Hypothalamus (tissue), 51 donors: ENCODE measurements at places on chromosomes 7 and 10.

- no peak for DNase-seq
Measured at GRCh38 chr7:157727964-157728615, 391.3 kb downstream of the DNAJB6 start.

DNA sequence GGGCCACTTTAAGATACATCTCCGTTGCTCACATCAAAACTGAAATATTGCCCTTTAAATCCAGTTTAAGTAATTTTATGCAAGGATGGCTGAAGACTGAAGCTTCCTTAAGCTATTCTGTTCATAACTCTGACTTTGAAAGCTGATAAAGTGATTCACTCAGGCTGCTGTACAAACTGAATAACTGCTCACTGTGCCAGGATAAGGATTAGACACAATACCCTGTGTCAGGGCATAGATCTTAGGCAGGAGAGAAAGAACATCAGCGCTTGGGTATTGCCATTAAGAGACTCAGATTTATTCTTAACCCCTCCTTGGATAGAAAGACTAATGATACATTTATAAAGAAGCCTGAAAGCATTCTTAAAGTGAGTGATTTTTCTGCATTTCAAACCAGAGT lies 614.5 kb upstream of the ZWINT start:
- no peak for DNase-seq

DNA sequence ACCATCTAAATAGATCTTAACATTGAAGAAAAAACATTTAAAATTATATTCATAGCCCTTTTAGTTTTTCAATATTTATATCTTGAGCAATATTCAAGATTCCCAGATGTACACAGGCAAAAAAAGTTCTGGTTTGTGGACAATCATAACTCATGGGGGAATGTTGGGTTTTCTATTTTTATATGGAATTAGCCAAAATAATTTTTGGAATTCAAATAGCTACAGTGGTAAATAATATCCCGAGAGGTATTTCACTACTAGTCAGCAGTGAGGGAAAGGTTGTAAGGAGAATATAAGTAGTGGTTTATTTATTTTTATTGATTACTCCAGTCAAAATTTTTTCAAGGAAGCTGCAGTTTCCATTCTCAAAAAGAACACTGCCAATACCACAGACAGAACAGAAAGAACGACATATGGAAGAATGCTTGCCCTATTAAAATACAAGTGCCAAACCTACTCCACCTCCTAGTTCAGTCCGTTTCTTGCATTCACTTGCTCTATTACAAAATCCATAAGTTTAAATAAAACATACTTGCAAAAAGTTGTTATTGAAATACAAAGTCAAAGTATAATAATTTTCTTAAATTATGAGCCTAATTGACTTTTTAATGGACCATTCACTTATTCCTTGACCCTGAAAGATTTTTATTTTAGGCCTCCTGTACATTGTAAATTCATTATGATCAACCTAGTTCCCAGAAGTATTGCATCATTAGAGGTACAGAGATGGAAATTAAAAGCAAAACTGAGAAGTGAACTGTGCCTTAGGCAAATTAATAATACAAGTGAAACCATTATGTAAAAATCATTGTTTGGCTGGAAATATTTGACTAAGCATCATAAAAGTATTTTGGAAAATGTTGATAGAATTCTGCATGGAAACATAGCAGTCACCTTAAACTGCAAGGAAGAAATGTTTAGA lies 533.2 kb downstream of the PARD3 start:
- DNase-seq: no peak

DNA sequence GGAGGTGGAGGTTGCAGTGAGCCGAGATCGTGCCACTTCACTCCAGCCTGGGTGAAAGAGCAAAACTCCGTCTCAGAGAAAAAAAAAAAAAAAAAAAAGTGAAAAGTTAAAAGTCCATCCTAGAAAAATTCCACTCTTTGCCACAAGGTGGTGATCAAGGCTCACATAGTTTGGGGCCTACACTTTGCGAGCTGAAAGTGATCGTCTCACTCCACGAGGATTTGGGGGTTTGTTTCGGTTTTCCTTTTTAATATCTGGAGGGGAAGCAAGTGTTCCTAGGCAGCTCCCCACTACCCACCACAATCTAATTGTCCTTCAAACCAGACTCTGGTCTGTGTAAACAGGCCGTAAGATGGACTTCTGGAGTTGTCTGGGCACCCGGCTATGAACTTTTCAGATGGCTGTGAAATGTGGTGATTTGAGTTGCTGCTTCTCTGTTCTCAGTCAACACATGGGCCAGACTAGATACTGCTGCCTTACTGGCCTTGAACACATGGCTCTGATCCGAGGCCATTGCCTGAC lies 27.1 kb downstream of the PRLHR start:
- no peak for DNase-seq

DNA sequence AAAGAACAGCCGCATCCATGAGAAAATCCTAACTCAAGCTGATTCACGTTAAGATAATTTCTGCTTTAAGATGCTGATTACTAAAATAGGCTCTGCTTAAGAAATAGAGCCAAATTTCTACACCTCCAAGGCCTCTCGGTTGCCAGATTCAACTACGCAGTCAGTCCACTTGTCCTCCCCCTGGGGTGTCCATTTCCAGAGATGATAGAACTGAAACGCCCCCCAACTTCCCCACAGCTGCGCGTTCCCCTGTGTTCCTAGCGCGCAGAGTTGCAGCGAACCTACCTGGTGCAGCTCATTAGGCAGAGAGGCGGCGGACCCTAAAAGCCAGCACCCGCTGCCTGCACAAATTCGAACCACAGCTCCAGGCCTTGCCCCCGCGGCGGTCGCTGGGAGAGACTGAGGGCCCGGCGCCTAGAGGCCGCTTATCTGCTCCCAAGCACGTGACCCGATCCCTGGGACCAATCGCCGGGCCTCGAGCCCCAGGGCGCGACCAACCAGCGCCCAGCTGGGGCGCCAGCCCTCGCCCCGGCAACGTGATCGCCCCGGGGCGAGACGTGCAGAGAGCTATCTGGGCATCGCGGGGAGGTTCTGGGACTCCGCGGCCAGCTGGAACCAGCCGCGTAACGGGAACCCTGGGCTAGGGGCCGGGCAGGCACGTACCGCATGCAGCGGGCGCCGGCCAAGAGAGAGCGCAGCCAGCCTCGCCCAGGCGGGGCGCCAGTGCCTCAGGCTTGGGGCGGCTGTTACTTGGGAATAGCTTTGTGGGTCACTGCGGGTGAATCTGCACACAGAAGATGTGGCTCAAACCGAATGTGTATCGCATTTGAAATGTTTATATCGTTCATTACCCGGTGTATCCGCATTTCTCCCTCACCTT lies at the start of gene PPP1R3C:
Gene PPP1R3C, minus strand, starts transcription at position 401 of the 880 bp plus-strand sequence. Its CDS starts 102 bp downstream, at position 299.
- DNase-seq: peak; percentile 95

- DNase-seq: no peak
Measured at GRCh38 chr10:103497161-103497915, 3.8 kb downstream of the NEURL1 start.

DNA sequence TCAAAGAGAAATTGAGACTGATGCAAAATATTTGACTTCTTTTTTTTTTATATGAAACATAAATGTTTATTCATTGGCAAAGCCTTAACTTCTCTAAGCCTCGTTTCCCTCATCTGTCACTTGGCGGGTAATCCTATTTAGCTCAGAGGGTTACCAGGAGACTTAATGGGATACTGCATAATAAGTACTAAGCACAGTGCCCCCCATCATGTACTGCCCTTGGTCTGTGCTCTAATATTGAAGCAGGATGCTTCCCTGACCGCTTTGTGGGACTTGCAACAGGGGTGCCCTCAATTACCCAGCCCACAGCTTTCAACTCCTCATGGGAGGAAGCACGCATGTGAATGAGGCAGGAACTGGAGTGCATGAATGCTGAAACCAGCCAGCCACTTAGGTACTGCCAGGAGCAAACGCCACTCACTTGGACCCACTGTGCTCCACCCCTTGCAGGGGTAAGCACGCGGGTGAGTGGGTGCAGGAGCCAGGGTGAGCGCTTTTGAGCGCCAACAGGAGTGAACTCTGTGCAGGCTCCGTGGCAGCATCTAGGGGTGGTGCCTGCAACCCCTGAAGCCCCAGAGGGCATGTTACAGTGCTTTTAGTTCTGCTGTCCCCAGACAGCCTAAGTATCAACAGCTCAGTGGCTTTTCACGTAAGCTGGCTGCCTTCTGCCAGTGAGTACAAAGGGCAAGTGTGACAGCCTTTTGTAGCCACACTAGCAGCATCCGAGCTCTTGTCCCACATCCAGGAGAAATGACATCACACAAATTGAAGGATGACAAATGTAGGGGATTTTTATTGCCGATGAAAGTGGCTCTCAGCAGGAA lies 209.8 kb upstream of the C7orf33 start:
- DNase-seq: no peak

GRCh38 chr10:86596266-86596665 lies 58.1 kb upstream of the OPN4 start:
- DNase-seq: no peak

DNA sequence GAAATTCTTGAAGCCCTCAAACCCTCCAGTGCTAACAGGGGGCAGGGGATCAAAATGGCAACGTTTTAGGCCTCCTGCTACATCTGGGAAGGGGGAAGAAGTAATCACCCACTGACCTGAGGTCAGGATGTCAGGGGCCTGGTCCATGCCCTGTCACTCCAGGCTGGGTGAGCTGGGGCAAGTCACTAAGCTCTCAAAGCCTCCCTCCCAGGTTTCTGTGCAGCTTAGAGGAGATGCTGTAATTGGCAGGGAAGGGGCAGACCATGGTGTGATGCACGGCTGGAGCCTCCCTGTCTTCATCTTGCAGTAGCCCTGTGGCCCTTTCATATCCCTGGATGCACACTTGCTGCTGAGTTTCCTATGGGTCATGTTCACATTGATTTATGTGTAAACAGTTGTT lies 27.2 kb downstream of the LEP start:
- no peak for DNase-seq

- DNase-seq: peak; percentile 66
Measured at GRCh38 chr7:55571511-55572377, 558 bp downstream of the VOPP1 start.

DNA sequence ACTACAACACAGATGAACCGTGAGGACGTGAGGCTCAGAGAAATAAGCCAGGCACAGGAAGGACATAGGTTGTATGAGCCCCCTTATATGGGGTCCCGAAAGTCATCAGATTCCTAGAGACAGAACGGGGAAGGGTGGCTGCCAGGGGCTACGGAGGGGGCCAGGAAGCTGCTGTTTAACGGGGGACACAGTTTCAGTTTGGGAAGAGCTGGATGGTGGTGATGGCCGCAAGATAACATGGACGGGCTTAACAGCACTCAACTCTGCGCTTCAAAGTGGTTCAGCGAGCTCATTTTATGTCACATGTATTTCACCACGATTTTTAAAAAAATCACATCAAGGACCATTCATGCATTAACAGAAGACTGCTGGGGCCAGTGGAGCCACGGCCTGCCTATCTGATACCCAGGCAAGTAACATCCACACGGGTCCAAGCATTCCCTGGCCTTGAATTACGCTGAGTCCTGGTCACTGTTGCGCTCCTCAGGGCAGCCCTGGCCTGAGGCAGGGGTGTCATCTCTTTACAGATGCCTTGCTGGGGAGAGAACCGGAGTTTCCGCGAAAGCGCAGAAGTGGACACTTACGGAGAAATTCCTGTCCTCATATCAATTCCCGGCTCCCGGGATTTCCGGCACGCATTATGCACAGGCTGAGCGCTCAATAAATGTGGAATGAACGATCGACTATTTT lies 1.5 kb downstream of the CARD11 start:
- DNase-seq: no peak

DNA sequence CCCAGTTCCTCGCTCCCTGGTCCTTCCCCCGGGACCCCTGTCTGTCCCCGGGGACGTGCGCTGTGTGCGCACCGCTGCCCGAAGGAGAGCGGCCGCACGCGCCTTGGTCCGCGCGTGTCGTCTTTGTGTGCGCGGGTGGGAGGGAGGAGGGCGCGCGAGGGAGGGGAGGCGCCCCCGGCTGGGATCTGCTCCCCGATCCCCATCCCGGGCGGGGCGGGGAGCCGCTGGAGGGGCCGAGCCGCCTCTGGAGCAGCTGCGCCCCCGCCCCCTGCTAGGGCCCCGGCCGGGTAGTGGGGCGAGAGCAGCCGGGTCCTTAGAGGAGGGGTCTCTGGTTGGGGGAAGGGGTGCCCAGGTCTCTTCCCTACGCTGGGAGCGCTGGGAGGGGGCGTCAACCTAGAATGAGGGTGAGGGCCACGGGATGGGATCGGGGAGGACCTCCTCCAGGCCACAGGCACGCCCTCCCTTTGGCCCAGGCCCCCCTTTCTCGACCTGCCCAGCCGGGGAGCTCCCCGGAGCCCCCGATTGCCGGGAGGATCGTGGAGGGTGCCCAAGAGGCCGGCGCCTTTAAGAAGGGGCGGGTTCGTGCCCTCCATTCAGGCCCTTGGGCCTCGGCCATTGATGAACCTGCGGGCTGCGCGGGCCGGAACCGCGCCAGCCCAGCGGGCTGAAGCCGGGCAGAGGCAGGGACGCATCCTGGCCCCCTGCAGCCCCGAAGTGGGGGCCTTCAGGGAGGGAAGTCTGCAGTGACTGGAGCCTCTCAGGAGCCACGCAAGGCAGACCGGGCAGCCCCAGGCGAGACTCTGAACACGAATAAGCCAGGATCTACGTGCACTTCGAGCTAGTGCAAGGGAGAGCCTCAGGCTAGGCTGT lies 678 bp downstream of the SH2B2 start:
- DNase-seq: peak; percentile 44

GRCh38 chr10:17989908-17990767 lies 38.4 kb downstream of the SLC39A12 start:
- no peak for DNase-seq

DNA sequence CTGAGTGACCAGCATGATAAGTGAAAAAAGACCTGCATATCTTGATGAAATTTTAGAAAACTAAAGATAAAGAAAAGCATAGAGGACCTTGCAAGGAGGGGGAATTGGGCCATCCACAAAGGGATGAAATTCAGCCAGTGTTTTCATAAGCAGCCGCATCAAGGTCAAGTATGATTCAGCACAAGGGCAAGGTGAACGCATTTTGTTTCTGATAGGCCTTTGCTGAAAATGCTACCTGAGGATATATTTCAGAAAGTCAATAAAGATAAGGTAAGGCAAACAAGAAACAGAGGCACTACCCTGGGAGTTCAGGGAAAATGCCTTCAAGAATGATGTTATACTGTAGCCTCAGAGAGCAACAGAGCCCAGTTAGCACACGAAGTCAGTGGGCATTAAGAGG lies 55.0 kb upstream of the SHH start:
- DNase-seq: no peak

DNA sequence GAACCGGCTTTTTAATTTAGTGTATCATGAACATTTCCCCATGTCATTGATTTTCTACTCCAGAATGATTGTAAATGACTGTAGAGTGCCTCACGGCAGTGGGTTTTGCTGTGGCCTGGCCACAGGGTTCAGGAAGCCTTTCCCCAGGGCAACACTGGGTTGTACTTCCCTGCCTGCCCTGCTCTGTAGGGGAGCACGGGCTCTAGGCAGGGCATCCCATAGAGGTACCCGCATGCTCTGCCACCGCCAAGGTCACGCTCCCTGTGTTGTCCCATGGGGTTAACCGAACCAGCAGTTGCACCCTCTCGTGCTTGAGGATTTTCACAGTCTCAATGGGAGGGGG lies 63.8 kb downstream of the BPGM start:
- no peak for DNase-seq

DNA sequence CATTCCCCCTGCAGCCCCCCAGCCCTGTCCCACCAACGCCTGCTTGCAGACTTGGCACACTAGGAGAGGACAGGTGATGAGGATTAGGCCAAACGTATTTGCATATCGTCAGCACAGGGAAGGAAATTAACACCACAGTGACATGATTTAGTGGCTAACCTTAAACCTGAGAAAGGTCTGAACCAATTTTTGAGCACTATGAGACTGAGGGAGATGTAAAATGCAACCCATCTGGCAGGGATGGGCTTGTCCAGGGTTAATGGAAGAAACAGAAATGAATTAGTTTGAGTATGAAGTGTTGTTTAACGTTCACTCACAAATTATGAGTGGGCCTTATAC lies 183.6 kb downstream of the TAX1BP1 start:
- no peak for DNase-seq
